ENCODE measurements at places on chromosomes 13 and 19. TPM values are rescaled to one million over a fixed set of nuclear protein-coding genes. Genes with fewer than 3 reads are reported as not detected.

- H3K4me3 ChIP-seq = no peak overlapping the region
- no peaks in the 10 kb centered on the region for H3K27me3 ChIP-seq
- DNase-seq = no peak
- H3K36me3 ChIP-seq = no peaks in the 10 kb centered on the region
Observed at GRCh38 chr19:32238076-32238475, 107.3 kb upstream of the ZNF507 start.

- H3K27ac ChIP-seq = no peak overlapping the region
- H3K4me3 ChIP-seq = no peak overlapping the region
- no peak for DNase-seq
- no peaks in the 10 kb centered on the region for H3K27me3 ChIP-seq
- no peaks in the 10 kb centered on the region for H3K36me3 ChIP-seq
- H3K4me1 ChIP-seq = peaks cover 31% of the 10 kb centered on the region
Observed at GRCh38 chr19:18843960-18844359, 12.2 kb downstream of the UPF1 start.

GRCh38 chr19:31174948-31175347, 174.3 kb downstream of the TSHZ3 start:
- H3K4me3 ChIP-seq = no peak overlapping the region
- DNase-seq = peak; percentile 5
- H3K27ac ChIP-seq = no peak overlapping the region
- no peaks in the 10 kb centered on the region for H3K36me3 ChIP-seq
- H3K4me1 ChIP-seq = no peaks in the 10 kb centered on the region

The ELSPBP1 gene
- polyA plus RNA-seq = not detected

The ZNF99 gene
- not detected for polyA plus RNA-seq

DNA sequence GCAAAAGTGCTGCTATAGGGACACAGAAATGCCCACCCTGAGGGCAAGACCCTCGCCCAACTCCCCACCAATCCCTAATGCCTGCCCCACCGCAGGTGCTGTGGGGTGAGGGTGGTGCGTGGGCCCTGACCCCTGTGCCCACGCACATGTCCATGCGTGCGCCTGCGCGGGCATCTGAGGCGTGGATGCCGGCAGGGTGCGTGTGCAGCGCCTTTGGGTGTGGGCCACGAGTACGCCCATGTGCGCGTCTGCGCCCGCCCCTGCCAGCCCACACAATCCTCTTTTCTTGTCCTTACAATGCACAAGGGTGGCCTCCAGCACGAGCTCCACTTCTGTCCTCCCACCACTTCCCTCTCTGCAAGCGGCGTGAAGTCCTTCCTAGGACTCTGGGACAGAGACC, 14.3 kb downstream of the FUT6 start:
- no peaks in the 10 kb centered on the region for H3K27me3 ChIP-seq
- no peak for DNase-seq
- no peak overlapping the region for H3K4me3 ChIP-seq
- no peak overlapping the region for H3K27ac ChIP-seq

The MBD3L2 gene
- polyA plus RNA-seq = not detected

The HTR2A gene
- 2.0 TPM for polyA plus RNA-seq

DNA sequence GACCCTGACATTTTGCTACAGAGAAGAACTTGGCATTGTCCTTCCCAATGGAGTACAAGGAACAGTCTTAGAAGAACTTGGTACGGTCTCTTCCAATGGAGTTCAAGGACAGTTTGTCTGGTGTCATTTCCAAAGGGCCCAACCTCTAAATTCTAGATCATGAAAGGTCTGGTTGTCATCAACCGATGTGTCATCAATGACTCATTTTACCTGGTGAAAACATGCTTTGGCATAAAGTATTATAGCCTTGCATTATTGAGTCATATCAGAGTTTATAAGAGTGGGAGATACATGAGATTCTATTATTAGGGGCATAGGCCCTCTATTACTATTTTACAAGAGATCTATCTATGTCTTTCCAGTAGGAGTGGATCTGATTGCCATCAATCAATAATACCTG, 4.3 kb downstream of the CYP2B6 start:
- no peak for DNase-seq
- no peaks in the 10 kb centered on the region for H3K27me3 ChIP-seq
- H3K27ac ChIP-seq = no peak overlapping the region
- H3K4me3 ChIP-seq = no peak overlapping the region
- H3K36me3 ChIP-seq = no peaks in the 10 kb centered on the region

DNA sequence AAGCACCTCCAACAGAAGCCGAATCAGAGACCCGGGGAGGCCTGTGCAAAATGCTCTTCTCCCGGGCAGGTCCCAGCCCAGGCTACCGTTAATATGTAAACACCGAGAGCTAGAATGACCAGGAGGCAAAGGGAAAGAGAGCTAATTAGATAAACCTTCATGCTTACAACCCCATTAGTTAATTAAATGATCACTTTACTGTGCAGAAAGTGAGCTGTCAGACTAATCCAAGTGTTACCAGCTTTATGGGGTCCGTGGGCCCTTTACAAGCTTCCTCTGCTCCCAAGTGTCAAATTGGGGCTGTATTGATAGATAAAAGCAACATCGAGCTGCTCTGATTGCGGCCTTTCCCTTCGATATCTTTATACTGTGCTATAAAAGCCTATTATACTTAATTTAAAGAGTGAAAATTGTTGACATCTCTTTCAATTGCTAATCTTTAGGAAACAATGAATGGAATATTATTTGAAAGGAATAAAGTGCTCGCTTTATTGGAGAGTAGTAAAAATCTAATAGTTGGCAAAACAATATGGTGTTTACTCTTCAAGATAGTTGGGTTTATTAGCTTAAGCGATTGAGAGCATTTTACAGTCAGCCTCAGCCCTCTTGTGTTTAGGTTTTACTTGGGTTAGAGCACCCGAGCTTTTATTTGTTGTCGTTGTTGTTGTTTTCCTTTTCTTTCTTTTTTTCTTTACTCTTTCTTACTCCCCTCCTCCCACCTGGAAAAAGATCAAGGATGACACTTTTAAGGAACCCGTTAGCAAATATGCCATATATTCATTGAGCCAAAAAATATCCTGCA, 189.3 kb upstream of the GPR12 start:
- H3K27me3 ChIP-seq = peaks cover 33% of the 10 kb centered on the region
- H3K4me1 ChIP-seq = no peaks in the 10 kb centered on the region
- DNase-seq = no peak
- no peak overlapping the region for H3K27ac ChIP-seq

GRCh38 chr13:110872768-110873638, 41.9 kb downstream of the ANKRD10 start:
- H3K4me3 ChIP-seq = no peak overlapping the region
- no peaks in the 10 kb centered on the region for H3K36me3 ChIP-seq
- no peaks in the 10 kb centered on the region for H3K27me3 ChIP-seq
- no peak for DNase-seq
- H3K4me1 ChIP-seq = peaks cover 23% of the 10 kb centered on the region

DNA sequence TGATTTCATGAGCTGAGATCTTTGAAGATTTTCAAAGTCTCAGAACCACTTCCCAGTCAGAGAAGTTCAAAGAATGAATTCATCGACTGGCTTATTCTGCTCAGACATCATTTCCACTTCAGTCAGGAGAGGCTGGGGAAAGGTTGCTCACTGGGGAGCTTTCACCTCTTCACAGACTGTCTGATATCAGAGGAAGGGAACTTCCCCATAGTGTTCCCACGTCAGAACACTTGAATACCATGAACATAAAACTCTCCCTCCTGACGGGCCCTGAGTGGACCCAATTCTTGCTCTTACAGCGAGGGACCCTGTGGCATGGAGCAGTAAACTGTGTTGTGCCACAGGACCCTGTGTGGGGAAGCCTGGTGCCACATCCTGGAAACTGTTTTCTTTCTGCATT, 492.6 kb downstream of the COG6 start:
- no peak for DNase-seq
- no peak overlapping the region for H3K27ac ChIP-seq
- H3K4me1 ChIP-seq = peaks cover 28% of the 10 kb centered on the region
- no peak overlapping the region for H3K4me3 ChIP-seq
- H3K27me3 ChIP-seq = no peaks in the 10 kb centered on the region
- no peaks in the 10 kb centered on the region for H3K36me3 ChIP-seq

The ZNF813 gene
- polyA plus RNA-seq = 1.4 TPM

- no peak overlapping the region for H3K27ac ChIP-seq
- no peak for DNase-seq
Observed at GRCh38 chr19:10862561-10863106, 8.7 kb upstream of the CARM1 start.

GRCh38 chr13:110067355-110068175, 239.4 kb downstream of the COL4A1 start:
- no peak overlapping the region for H3K27ac ChIP-seq
- H3K36me3 ChIP-seq = no peaks in the 10 kb centered on the region
- no peak for DNase-seq
- H3K4me1 ChIP-seq = peaks cover 21% of the 10 kb centered on the region
- no peaks in the 10 kb centered on the region for H3K27me3 ChIP-seq

The ZNF534 gene
- 0.20 TPM for polyA plus RNA-seq

DNA sequence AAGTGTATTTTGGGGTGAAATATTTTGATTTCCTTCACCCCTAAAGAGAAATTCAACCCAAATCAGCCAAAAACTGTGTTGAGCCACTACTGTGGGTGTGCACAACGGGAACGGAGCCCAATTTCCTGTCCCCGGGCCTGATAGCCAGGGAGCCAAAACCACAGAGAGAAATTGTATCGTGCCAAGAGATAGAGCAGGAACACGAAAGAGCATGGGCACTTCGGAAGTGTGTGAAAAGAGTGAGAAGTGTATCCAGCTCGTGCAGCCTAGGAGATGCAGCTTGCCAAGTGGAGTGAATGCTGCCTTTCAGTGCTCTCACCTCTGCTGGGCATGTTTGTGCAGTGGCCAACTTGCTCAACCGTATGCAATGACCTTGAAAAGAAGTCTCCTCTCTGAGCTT, 19.4 kb upstream of the PLEKHF1 start:
- H3K36me3 ChIP-seq = no peaks in the 10 kb centered on the region
- peaks cover 10% of the 10 kb centered on the region for H3K4me1 ChIP-seq

The CPB2 gene
- 0.11 TPM for polyA plus RNA-seq

The ZNF628 gene
- 1.1 TPM for polyA plus RNA-seq

The AMER2 gene
- polyA plus RNA-seq = not detected

- H3K27ac ChIP-seq = no peak overlapping the region
- no peaks in the 10 kb centered on the region for H3K36me3 ChIP-seq
- no peak overlapping the region for H3K4me3 ChIP-seq
Observed at GRCh38 chr13:34731486-34731885, 210.6 kb upstream of the NBEA start.

DNA sequence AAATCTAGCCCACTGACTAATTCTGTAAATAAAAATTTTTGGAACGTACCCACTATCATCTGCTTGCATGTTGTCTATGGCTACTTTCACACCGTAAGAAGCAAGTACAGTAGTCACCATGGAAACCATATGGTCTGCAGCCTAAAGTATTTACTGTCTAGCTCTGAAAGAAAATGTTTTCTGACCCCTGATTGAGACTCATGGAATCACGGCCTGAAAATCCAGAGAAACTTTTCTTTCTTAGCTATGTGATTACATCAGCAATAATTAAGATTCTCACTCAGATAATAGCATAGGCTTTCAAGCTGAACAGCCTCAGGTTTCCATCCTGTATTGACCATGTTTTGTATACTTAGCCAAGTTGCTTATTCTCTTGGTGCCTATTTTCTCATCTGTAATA, 264.6 kb downstream of the NHLRC3 start:
- H3K27me3 ChIP-seq = no peaks in the 10 kb centered on the region
- H3K36me3 ChIP-seq = no peaks in the 10 kb centered on the region
- no peak overlapping the region for H3K4me3 ChIP-seq
- 0 out of 2 replicates have a peak, but pooled peaks cover 4% of the 10 kb centered on the region for H3K4me1 ChIP-seq

The KATNAL1 gene
- 23.1 TPM for polyA plus RNA-seq

The ANGPTL8 gene
- polyA plus RNA-seq = not detected

DNA sequence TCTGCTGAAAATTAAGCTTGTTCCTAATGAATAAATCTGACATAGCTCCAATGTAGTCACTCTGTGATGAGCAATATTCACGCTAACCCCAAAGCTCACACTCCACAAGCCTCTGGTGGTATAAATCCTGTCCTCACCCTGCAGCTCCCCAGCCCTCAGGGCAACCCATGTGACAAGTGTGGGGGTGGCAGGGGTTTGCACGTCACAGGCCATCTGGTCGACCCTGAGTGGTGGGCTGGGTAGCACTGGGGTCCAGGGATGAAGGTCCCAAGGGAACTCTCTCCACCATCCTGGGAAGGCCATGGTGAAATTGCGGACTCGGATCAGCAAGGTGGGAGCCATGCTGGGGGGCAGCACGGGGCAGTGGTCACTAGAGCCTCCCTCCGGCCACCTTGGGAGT, 100.0 kb upstream of the SOX1 start:
- H3K36me3 ChIP-seq = no peaks in the 10 kb centered on the region
- H3K27ac ChIP-seq = no peak overlapping the region
- no peaks in the 10 kb centered on the region for H3K4me1 ChIP-seq
- no peak overlapping the region for H3K4me3 ChIP-seq

GRCh38 chr19:31387717-31388301, 38.6 kb upstream of the TSHZ3 start:
- no peaks in the 10 kb centered on the region for H3K36me3 ChIP-seq
- no peak overlapping the region for H3K27ac ChIP-seq
- peaks cover 21% of the 10 kb centered on the region for H3K27me3 ChIP-seq
- DNase-seq = no peak

The PCDH17 gene
- not detected for polyA plus RNA-seq

The CYP2B6 gene
- polyA plus RNA-seq = not detected

The WDR87 gene
- not detected for polyA plus RNA-seq

The NDFIP2 gene
- 109 TPM for polyA plus RNA-seq

DNA sequence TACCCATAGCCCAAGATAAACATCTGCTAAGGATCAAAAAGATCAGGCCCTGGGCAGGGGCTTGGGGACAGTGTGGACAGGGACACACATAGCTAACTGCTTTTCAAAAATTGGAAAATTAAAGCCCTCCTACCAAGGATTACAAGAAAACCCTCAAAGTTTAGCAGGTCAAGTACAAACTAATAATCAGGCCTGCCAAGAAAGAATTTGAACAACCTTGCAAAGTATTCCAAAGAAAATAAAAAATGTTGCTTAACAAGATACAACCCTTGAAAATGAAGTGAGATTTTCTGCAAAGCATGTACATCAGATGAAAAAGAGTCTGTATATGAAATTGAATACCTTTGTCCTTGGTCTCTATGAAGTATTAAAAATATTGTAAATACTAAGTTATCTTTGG, 67.3 kb downstream of the KLF12 start:
- no peaks in the 10 kb centered on the region for H3K36me3 ChIP-seq
- H3K4me3 ChIP-seq = no peak overlapping the region
- H3K27me3 ChIP-seq = no peaks in the 10 kb centered on the region
- H3K27ac ChIP-seq = no peak overlapping the region

DNA sequence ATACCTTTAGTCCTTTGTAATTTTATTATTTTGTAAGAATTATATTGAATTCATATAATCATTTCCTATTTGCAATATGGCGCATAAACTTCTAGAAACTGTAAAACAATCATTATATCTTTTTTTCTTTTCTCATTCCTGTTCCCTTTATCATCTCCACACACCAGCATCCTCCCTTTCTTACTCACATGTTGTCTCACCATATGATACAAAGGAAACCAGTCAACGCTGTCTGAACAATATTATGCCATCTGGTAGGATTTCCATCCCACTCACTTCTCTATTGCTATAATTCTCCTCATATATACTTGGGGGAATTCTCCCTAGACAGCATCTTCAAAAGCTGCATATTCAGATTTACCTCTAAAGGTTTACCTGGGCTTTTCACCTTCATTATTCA, 389.8 kb downstream of the NDFIP2 start:
- DNase-seq = peak; percentile 68
- H3K36me3 ChIP-seq = no peaks in the 10 kb centered on the region
- no peak overlapping the region for H3K4me3 ChIP-seq
- peak overlapping the region; percentile 17 for H3K27ac ChIP-seq
- H3K4me1 ChIP-seq = peaks cover 32% of the 10 kb centered on the region
- no peaks in the 10 kb centered on the region for H3K27me3 ChIP-seq

- no peak overlapping the region for H3K27ac ChIP-seq
- peaks cover 31% of the 10 kb centered on the region for H3K27me3 ChIP-seq
Observed at GRCh38 chr13:45880242-45880641, 28.7 kb upstream of the SIAH3 start.

All from GM23248 (cell line).